ENCODE measurements at places on chromosomes 12 and 14.

DNA sequence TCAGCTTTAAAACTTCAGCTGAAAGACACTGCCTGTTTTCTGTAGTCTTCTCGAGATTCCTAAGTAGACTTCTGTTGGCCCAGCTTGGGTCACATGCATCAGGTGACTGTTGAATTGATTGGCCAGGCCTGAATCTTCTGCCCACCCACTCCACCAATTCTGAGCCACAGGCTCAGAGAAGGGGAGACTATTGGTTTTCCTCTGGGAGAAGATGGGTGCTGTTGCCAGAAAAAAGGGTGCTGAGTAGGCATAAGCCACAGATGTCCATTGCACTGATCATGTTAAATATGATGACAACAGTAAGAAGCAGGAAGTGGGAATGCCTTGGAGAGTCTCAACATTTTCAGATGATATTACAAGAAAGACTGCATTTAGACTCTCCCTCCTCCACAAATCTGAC is 6.8 kb upstream of the SPTLC2 start:
- no peak for DNase-seq

DNA sequence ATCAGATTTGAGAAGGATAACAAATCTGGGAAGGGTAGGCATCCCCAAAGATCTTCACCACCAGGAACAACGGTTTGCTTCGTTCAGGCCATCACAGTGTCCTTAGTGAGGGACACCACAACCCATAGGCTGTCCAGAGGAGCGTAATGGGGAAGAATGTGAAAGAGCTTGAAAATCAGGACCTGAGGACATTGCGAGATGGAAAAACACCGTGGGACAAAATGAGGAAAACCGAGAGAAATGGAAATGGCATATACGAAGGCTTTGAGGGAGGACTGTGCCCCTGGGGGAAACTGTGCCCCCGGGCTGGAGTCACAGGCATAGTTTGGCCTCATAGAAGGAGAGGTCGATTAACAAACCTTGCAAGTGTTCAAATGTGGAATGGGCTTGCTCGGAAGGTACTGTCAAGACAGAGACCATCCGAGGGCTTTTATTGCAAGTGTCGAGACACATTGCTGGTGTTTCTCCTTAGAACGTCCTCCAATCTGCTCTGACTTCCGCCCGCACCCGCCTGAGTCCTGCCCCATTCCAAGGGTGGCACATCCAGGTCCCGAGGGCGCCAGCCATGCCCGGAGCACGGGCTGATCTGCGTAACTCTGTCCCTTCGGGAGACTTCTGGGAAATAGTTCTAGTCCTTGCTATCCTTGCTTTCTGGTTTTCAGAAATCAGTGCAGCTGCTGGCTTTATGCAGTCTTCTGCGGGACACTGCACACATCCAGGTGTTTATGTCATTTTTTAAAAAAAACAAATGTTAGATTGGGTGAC is 885 bp upstream of the PALS1 start:
- peak; percentile 16 for DNase-seq

DNA sequence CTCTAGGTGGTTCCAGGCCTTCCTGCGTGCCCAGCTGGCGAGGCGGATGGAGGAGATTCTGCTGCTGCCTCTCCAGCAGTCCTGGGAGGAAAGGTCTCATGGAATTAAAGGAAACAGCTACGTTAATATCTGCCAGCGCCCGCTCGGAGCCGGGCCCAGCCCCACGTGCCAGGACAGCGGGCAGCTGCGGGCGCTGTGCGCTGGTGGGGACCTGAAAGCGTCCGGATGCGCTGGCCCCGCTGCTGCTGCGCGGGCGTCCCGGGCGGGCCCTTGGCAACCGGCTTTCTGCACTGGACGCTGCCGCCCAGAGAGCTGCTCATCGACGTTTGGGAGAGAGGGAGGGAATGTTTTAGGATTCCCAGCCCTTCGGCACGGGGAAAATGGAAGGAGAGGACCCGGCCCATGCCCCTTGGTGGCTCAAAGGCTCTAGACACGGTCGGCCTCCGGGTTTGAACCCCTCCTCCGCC is 8.6 kb upstream of the DYNC1H1 start:
- no peak for DNase-seq

DNA sequence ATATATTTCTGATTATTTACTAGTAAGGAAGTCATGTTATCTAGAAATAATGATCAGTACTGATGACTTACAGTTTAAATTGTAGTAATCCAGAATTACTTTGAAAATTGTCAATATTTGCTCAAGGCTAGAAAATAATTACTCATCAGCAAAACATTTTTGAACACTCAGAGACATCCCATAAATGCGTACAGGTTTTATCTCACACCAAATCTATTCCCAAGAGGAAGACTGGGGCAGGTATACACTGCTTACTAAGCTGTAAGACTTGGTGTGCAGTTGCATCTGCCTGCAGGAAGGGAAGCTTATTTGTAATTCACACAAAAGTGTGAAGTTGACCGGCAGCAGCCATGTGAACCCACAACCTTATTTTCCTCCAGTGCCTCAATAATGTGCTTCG is 146.4 kb downstream of the CCER1 start:
- DNase-seq = no peak

DNA sequence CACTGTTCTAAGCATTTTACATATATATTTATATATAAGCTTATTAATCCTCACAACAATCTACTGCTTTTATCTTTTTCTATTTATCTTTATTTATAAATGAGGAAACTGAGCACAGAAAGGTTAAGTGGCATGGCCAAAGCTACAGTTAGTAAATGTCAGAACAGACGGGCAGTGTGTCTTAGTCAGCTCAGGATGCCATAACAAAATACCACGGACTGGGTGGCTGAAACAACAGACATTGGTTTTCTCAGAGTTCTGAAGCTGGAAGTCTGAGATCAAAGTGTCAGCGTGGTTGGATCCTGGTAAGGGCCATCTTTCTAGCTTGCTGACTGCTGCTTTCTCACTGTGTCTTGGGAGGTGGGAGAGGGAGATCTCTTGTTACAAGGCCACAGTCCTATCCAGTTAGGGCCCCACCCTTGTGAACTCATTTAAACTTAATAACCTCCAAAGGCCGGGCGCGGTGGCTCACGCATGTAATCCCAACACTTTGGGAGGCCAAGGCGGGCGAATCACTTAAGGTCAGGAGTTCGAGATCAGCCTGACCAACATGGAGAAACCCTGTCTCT is 19.8 kb downstream of the RPGRIP1 start:
- DNase-seq = no peak

DNA sequence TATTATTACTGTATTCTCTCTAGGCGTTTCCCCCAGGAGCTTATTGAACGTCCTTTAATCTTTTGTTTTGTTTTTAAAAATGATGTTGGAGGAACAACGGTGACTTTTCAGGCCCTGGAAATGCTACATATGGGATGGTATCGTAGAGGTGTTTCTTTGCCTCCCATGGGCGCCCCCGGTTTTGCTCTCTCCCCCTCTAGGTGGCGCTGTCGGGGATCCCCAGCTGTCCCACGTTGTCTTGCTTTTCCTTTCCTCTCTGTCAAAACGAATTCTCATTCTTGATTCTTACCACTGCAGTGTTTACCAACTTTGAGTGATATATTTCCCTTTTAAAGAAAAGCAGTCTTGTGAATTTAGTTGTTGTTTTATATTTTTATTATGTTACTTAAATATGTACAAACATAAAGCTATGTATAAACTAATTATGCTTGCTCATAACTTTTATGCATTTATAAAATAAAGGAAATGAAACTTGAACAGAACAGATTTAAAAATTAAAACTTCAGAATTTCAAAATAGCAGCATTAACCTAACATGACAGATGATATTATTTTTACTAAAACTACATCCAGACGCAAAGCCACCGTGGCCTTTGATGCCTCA is 171.9 kb downstream of the RGS6 start:
- DNase-seq = peak; percentile 15

GRCh38 chr14:33737446-33737845 is 213.4 kb downstream of the EGLN3 start:
- DNase-seq = no peak

- no peak for DNase-seq
Measured at GRCh38 chr12:71955970-71956369, 17.3 kb downstream of the TPH2 start.

- DNase-seq = no peak
Measured at GRCh38 chr14:105486163-105486973, at the start of gene CRIP1. Gene CRIP1, plus strand, starts transcription at chr14:105486886. Its CDS starts 374 bp downstream, at chr14:105487260.

DNA sequence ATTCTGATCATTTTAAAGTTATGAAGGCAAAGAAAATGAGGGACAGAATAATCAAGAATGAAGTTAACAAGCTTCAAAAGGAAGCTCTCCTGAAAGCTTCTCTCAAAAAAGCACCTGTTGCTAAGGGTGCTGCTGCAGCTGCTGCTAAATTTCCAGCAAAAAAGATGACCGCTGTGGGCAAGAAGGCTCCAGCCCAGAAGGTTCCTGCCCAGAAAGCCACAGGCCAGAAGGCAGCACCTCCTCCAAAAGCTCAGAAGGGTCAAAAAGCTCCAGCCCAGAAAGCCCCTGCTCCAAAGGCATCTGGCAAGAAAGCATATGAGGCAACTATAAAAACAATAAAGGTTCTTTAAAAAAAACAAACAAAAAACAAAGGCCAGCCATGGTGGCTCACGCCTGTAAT is 52.7 kb upstream of the NR2C1 start:
- DNase-seq = no peak

GRCh38 chr14:96616161-96616721 is 114.1 kb downstream of the PAPOLA start:
- no peak for DNase-seq

- no peak for DNase-seq
Measured at GRCh38 chr12:91667694-91668093, 478.0 kb downstream of the BTG1 start.

DNA sequence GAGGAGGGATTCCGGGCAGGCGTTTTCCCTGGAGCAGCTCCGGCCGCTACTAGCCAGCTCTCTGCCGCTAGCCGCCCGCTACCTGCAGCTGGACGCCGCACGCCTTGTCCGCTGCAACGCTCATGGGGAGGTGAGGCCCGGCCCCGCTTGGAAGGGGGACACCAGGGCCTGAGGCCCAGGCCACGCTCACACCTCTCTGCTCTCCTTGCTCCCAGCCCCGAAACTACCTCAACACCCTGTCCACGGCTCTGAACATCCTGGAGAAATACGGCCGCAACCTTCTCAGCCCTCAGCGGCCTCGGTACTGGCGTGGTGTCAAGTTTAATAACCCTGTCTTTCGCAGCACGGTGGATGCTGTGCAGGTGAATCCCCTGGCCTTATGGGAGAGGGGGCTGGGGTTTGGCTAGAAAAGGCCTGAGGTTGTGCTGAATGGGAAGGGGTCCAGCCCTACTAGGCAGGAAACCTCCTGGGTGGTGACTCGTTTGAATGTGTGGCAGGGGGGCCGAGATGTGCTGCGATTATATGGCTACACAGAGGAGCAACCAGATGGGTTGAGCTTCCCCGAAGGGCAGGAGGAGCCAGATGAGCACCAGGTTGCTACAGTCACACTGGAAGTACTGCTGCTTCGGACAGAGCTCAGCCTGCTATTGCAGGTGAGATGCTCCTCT is 597 bp downstream of the RNF31 start:
- no peak for DNase-seq

DNA sequence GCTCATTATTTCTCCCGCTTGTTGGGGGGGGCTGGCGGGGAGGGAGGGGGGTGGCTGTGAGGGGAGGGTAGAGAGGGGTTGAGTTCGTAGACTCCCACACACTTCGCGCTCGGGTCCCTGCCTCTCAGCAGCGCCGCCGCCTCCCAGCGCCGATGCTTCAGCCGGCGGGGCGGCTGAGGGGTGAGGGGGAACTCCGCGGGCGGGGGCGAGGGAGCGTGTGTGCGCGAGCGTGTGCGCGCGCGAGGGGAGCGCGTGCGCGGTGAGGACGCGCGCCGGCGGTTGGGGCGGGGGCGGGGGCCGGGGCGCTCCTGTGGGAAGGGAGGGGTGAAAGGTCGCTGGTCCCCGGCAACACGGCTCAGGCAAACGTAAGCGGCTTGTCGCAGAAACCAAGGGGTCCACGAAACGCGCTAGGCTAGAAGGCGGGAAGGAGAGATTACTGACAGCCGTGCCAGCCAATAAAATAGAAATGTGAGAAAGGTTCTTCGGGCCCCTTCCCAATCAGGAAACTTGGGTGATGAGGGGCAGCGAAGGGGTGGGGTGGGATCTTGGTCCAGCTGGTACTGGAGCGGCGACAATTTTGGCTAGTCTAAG is 343 bp upstream of the NOVA1 start:
- peak; percentile 17 for DNase-seq

DNA sequence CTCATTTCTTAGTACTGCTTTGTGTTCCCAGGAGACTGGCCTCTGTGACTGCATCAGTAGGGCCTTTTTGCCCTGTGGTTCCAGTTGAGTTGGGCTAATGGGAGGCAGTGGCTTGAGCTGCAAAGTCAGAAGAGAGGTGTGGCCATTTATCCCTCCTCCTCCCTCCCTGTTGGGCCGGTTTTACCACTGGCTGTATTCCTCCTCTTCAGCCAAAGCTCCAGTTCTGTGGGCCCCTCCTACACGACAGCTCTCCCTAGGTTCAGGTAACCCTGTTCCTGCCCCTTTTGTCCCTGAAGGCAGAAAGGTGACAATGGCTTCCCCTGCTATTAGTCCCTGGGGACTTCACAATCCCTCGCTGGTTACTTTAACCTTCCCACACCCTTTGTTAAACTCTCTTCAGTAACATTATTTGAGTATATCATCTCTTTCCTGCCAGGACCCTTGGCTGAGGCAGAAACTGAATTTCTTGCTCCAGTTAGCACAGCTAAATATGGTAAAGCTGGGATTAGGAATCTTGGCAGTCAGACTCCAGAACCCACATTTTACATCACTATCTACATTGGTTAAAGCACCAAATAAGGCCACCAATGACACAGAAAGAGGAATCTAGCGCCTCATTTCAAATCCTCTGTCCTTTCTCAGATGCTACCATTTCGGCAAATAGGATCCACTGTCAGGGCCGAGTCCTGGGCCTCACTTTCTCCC is 121.9 kb upstream of the SLC35F4 start:
- DNase-seq = no peak

DNA sequence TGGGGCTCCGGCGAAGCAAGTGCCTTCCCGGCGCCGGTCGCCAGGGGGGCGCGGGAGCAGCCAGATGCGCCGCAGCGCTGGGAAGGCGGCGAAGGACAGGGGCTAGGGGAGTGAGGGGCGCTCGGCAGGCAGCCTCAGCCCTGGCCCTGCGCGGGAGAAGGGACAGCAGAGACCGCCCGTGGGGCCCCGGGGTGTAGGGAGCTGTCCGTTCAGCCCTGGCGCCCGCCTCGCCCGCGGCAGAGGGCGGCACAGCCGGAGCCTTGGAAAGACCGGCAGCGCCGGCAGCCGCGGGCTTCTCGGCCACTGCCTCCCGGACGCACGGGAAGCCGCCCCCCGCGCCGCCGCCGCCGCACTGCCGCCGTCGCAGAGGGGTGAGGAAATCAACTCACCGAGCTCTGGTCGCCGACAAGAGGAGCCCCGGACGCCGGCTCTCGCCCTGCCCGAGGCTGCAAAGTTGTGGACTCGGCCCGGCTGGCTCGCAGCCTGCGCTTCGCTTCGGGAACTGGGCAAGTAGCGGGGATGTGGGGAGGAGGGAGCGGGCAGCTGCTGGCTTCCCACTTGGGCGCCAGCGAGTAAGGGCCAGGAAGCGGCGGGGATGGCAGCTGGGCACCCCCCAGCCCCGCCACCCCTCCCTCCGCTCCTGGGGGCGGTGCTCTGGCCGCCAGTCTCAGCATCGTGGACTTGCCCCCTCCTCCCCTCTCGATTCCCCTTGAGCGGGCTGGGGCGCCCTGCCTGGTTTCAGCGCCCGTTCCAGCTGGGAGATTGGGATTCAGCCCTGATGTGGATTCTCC is at the start of gene ZDHHC22:
ZDHHC22 (minus strand) TSS at position 578 of the 791 bp plus-strand sequence. CDS start 2,053 bp downstream, outside the sequence.
- DNase-seq = no peak

GRCh38 chr14:105500036-105500725 is 9.1 kb downstream of the TEDC1 start:
- no peak for DNase-seq
